HT-29 (cell line): ENCODE measurements at places on chromosomes 7 and 10.

DNA sequence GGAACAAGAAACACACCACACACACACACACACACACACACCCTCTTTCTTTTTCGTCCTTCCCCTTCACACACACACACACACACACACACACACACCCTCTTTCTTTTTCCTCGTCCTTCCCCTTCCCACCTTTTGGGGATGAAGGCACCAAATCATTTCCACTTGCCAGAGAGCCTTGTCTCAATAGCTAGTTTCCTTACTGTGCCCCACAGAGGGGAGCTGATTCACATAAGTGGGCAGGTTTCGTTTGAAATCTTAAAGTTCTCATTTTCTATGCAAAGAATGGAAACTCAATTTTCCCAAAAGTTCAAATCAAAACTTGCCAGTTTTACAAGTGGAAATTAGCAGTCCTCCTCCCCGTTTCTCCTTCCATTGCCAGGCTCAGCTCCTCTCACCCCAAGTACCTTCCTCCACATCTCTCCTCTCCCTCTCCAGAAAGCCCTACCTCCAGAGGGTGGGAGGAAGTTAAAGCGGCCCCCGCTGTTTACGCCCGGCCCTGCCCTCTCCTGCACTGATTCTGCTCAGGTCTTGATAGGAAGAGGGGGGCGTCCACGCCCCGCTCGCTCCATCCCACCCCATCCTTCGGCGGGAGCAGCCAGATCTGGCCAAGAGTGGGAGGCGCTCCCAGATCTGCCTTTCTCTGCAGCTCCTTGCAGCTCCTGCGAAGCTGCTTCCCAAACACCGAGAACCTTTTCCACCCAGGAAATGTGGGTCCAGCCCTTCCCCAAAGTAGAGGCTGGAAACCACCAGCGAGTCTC is 1.3 kb downstream of the CTTNBP2 start:
- DNase-seq = no peak

- no peak for DNase-seq
Observed at GRCh38 chr10:130745821-130746220, 565.7 kb downstream of the TCERG1L start.

DNA sequence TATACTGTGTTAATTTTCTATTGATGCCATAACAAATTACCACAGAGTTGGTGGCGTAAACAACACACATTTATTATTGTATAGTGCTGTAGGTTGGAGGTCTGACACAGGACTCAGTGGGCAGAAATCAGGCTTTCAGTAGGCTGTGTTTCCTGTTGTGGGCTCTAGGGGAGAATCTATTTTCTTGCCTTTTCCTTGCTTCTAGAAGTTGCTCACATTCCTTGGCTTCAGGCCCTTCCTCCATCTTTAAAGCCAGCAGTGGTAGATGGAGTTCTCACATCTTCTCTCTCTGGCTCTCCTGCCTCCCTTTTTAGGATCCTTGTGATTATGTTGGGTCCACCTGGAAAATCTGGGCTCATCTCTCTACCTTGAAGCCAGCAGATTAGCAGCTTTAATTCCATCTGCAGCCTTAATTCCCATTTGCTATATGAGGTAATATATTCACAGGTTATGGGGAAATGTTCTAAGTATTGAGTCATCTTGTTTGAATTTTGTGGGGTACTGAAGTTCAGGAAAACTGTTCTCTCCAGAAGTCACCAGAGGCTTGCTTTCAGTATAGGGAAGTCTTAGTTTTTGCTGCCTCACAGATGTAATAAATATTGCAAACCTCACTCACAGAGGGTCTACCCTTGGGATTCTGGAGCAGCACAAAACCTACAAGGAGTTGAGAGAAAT is 38.9 kb downstream of the CCNY start:
- no peak for DNase-seq

DNA sequence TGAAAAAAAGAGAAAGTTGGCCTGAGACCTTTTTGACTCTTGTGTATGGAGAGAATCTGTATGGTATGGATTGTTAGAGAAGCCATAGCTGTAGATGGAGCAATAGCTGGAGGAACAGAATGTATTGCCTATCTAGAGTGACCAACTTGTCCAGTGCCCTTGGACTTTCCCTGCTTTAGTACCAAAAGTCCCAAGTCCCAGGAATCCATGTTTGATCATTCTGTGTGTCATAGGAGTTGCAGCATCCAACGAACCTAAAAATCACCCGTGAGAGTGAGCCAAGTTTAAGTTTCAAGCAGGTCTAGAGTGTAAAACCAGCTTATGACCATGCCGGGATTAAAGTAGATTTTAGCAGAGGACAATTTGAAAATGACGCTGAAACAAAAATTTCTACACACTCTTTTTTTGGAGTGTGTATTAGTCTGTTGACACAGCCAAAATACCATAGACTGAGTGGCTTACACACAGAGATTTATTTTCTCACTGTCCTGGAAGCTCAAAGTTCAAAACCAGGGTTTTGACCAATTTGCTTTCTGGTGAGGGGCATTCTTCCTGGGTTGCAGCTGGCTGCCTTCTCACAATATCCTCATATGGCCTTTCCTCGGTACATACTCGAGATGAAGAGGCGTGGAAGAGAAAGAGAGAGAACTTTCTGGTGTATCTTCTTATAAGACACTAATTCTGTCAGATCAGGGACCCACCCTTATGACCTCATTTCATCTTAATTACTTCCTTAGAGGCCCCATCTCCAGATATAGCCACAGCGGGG is 36.9 kb upstream of the ZNF518A start:
- DNase-seq = no peak

- DNase-seq = no peak
Observed at GRCh38 chr10:4217187-4217586, 432.2 kb upstream of the KLF6 start.

DNA sequence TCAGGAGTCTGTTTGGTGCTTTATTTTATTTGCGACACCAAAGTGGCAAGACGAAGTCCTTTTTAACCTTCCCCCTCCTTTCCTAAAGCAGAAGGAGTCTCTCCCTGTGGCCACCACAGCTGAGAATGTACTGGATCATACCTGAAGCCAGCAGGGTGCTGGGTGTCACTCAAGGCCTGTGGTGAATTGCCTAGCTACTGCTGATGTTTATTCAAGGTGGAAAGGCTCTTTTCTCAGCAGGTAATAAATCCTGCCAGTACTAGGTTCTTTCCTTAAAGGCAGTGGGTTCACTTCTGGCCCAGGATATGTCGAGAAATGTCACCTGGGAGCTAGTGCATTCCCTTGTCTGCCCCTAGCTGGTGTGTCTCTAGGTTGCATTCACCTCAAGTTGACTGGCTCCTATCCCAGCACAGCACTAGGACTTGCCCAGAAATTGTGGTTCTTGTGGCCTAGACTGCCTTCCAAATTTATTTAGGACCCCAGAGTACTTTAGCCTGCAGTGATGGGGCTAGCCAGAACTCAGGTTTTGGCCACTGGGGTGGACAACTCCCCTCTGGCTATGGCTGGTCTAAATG is 60.8 kb upstream of the FAM3C start:
- DNase-seq = no peak

DNA sequence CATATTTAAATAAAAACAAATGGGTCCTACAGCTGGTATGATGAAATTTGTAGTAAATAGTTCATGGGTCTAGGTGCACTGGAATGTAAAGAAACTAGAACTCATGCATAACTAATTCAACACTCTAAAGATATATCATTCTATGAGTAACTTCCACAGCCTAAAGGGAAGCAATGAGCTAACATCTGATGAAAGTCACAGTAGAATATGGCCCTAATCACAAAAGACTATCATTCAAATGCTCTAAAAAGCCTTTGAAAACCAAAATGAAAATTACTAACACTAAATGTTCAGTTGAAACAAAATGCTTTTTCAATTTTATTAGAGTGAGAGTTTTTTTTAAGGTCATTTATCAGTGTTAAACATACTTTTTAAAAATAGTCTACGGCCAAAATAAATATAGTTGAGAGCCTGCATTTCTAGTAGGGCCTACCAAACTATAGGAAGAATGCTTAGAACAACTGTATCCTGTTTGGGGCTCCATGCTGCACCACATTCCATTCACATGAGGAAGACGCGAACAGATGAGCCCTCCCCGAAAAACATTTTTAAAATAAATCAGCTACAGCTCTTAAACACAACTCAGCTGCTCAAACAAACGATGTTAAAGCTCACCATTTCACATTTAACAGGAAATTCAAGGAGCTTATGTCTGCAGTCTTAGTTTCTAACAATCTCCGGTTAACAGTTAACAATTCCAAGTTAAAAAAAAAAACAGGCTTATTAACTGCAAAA is 134.5 kb downstream of the NRBF2 start:
- peak; percentile 82 for DNase-seq

DNA sequence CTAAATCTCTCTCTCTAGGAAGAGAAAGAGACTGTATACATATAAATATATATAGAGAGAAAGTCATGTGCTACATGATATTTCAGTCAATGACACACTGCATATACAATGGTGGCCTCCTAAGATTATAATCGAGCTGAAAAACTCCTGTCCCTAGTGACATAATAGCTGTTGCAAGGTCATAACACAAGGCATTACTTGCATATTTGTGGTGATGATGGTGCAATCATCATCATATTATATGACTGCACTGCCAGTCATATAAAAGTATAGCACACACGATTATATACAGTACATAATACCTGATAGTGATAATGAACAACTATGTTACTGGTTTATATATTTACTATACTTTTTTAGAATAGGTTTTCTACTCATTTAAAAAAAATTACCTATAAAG is 316.7 kb downstream of the FGFR2 start:
- no peak for DNase-seq

DNA sequence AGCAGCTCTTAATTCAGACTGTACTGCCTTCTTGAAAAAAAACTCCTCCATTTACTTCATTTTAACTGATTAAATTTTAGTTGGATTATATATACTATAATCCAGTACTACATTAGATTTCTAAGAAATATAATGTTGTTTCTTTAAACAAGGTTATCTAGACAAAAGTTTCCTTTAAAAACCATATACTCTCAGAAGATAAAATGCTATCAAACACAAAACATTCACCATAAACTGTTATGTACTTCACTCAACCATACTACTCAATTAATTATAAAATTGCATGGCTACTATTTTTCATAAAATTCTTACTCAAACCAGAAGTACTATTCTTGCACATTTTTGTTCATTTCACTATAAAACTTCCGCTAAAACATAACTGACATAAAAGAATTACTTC is 12.7 kb downstream of the GPR22 start:
- DNase-seq = no peak

DNA sequence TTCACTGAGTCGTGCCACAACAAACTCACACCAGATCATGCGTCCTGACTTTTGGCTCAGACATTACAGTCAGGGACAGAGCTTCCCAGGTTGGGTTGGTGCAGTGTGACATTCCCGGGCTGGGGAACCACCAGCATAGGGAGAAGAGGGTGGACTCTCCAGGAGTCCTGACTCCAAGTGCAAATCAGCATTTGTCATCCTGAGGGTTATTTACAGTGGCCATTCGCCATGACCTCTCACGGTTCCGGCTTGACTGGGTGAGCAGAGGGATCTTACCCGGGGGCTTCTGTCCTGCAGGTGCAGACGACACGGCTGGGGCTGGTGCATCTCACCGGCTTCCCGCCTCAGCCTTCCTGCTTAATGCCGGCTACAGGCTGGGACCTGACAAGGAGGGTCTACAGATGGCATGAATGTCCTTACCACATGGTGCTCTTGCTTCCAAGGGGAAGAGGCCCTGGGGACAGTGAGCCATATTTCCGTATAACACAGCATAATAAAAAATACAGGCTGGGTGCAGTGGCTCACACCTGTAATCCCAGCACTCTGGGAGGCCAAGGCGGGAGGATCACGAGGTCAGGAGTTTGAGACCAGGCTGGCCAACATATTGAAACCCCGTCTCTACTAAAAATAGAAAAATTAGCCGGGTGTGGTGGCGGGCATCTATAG is 12.5 kb upstream of the INTS1 start:
- no peak for DNase-seq

GRCh38 chr10:117819304-117819703 is 227.4 kb downstream of the RAB11FIP2 start:
- DNase-seq = no peak

DNA sequence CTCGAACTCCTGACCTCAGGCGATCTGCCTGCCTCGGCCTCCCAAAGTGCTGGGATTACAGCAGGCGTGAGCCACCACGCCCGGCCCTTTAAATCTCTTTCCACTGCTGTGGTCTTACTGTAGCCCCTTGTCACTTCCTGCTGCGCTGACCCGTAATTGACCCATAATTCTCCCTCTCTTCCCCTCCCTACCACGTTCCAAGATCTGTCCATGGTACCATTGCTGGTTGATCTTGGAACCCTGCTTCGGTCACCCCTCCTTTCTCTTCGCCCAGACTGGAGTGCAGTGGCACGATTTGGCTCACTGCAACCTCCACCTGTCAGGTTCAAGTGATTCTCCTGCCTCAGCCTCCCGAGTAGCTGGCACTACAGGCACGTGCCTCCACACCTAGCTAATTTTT is 6.5 kb downstream of the POR start:
- no peak for DNase-seq

GRCh38 chr10:58367069-58367468 is 18.1 kb upstream of the TFAM start:
- no peak for DNase-seq

- no peak for DNase-seq
Observed at GRCh38 chr10:28680358-28680752, 3.0 kb downstream of the BAMBI start.

- DNase-seq = no peak
Observed at GRCh38 chr7:73820013-73820412, 10.8 kb upstream of the CLDN4 start.

GRCh38 chr10:67262675-67263074 is 336.8 kb downstream of the LRRTM3 start:
- no peak for DNase-seq

DNA sequence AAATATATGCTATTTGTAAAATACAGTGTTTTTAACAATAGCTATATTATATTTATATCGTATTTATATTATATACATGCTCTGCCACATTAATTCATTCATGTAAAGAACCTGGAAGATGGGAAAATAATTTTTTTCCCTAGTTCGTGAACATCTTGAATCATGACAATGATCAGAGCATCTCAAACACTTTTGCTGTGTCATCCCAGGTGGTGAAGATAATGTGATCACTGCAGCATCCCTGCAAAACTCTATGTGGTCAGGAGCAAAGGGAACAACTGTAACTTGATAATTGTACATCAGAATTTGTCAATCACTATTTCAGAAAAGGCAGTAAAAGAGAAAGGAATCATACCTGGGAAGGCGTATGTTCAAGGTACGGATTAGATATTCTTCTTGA is 39.3 kb downstream of the RAPGEF5 start:
- DNase-seq = no peak

DNA sequence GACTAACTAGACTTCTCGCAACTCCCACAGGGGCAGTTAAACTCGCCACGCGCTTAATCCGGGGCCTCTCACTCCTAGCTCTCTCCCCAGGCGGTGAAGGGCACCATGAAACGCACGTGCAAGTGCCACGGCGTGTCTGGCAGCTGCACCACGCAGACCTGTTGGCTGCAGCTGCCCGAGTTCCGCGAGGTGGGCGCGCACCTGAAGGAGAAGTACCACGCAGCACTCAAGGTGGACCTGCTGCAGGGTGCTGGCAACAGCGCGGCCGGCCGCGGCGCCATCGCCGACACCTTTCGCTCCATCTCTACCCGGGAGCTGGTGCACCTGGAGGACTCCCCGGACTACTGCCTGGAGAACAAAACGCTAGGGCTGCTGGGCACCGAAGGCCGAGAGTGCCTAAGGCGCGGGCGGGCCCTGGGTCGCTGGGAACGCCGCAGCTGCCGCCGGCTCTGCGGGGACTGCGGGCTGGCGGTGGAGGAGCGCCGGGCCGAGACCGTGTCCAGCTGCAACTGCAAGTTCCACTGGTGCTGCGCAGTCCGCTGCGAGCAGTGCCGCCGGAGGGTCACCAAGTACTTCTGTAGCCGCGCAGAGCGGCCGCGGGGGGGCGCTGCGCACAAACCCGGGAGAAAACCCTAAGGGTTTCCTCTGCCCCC is 19.5 kb downstream of the WNT8B start:
- DNase-seq = peak; percentile 70
